Kidney tubule cell (primary cell): ENCODE measurements at places on chromosomes 5 and 9.
A peak's percentile ranks its signal among the peaks of the same experiment; 100 is the strongest.

DNA sequence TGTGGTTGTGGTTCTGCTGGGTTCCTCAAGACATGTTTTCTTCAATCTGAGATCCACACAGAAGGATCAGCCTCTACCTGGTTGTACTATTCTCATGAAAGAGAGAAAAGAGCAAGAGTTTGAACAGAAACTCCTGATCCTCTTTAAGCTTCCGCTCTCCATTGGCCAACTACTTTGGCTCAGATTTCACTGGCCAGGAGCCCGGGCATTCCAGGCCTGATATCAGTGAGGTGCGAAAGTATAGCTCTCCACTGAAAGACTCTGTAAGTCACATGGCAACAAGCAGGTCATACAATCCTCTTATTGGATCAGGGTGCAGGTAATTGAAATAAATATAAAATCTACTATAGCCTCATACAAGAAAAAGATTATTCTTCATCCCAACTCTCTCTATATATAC is 920.5 kb downstream of the TLE4 start:
- DNase-seq, result peak; percentile 60

DNA sequence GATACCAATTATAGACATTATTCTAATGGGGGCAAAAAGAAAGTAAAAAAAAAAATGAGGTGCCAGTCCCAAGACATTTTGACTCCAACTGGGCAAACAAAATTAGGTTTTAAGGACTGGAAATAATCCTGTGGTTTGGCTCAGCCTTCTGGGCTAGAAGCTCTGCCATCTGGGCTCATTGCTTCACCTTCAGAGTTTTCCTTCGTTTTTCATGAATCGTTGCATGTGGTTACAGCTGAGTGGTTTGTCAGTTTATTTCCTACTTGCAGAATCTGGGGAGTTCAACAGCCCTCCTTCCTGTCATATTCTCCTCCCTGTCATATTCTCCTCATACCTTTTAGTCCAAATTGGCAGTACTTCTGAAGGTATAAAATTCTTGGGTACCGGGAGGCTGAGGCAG is 12.0 kb downstream of the UGT3A2 start:
- peak; percentile 45 for DNase-seq

DNA sequence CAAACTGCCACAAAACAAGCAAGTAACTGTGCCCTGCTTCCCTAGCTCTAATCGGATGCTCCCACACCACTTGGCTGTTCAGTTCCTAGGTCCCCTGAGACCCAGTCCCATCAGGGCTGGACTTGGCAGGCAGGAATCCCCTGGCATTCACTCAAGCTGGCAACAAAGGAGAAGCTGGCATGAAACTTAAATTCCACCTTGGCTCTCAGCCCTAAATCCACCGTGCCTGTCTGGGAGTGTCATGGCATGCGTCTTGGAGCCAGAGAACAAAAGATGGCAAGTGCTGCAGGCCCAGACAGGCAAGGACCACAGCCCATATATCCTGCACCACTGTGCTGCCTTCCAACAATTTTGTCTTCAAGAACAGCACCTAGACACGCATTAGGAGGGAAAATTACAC is 38.2 kb downstream of the ETF1 start:
- DNase-seq, result no peak

DNA sequence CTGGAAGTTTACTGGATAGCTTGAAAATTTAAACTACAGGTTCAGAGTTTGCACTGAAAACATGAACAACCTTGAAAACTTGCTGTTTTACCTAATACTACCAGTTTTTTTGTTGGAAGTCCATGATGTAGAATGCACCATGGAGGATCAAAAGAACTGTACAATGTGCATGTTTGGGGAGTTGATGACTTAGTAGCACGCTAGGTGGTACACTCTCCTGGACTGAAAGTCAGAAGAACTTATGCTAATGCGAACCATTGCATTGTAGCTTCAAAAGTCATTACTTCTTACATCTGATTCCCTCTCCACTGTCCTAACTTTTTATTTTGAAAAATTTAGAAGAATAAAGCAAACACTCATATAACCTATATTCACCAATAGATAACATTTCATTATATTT is 211.0 kb downstream of the OSTF1 start:
- no peak for DNase-seq
